Activated CD4-positive, alpha-beta T cell treated with anti-CD3 and anti-CD28 coated beads for 24 hours (primary cell): ENCODE measurements at places on chromosomes 5 and 9.

DNA sequence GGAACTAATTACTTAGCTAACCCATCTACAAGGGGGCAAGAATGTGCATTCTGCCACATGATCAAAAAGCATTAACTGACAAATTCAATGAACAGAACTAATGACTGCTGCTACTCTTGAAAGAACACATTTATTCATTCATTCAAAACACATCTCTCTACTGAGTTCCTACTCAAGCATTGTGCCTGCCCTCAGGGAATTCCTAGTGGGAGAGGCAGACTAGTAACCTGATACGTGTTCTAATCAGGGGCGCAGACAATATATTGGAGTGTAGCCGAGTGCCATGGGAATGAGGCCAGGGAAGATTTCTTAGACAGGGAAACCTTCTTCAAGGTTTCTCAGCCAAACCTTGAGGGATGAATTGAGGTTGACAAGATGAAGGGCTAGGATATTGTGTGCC is 56.7 kb upstream of the PAPPA start:
- no peak for DNase-seq

DNA sequence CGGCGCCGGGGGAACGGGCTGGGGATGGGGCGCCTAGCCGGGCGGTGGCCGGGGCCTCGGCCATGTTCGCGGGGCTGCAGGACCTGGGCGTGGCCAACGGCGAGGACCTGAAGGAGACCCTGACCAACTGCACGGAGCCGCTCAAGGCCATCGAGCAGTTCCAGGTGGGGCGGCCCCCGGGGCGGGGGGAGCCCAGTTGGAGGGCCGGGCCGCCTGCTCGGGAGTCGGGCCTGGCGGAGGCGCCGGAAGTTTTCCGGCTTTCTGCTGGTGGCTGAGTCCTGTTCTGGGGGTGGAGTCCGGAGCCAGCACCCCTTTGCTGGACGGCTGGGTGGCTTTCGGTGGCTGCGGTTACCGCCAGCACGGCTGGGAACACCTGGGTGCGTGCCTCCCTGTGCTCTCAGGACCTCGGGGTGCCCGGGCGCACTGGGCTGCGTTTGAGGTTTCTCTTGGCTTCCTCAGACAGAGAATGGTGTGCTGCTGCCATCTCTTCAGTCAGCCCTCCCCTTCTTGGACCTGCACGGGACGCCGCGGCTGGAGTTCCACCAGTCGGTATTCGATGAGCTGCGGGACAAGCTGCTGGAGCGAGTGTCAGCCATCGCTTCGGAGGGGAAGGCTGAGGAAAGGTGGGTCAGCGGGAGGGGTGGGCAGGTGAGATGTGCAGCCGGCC is 454 bp downstream of the NELFB start:
- no peak for DNase-seq

DNA sequence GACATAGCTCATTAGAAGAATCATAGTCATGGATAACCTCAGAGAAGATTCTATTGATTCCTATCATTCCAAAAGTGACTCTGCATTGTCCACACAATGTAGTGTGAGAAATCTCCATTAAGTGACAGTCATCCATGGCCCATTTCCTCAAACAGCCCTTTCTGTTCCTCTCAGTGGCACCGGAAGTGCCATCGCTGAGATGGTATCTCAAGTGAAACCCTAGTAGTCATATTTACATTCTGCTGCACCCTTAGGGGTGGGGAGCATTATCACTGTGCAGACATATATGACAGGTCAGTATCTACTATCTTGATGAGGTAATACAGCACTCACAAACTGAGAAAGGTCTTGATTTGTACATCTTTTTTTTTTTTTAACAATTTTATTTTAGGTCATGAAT is 55.4 kb upstream of the MIER3 start:
- no peak for DNase-seq

DNA sequence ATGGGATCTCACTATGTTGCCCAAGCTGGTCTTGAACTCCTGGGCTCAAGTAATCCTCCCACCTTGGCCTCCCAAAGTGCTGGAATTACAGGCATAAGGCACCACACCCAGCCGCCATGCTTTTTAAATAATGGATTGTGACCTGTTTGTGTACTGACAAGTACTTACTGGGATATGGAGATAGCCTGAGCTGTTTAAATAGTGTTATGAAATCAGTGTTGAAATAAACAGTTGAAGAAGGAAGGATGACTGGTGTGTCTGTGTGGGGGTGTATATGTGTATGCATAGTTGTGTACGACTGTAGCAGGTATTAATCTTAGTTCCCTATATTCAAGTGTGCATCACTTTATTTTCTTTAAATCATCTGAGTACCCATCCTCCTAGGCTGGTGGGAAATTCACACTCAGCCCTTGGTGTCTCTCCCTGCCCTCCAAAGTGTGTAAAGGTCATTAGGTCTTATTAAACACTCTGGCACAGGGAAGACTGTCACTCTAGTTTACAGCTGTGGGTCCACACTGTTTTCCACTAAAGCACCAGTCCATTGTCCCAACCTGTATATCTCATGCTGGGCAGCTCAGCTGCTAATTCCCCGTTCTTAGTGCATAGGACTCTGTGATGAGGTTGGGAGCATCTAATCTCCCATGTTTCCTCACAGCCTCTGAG is 91.0 kb downstream of the SNX18 start:
- no peak for DNase-seq
